NCI-H2171 (cell line): ENCODE measurements at places on chromosomes 13 and 19.

DNA sequence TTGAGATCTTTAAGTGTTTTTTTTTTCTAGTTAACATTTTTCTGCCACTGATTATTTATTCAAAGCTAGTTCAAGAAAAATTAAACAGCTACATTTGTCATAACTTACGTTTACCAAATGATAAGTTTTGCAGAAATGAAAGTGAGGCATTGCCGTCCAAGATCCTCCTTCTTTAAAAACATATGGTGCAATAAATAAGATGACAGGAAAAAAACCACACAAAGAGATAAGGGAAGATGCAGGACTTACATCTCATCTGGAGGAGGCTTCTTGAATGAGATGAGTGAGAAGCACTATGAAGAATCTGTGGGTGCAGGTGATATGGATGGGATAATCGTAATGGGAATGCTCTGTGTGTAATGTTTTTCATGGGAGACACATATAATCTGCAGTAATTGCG is 12.4 kb downstream of the TNFSF13B start:
- no peak for DNase-seq

DNA sequence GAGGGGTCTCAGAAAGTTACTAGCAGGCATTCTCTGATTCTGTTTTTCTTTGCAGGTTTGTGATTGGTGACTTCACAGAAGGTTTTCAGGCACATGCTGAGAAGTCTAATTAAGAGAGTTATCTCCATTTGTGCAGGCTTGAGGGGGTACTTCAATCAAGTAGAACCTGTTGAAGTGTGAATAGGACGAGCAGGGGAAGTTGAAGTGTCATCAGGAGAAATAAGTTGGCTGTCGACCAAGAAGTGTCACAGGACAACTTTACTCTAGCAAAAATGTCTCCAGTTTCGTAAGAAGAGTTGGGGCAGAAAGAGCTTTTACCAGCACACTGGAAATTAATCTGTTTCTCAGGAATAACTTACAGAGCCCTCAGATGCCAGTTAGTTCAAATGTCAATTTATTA is 576.5 kb upstream of the SLITRK5 start:
- no peak for DNase-seq

DNA sequence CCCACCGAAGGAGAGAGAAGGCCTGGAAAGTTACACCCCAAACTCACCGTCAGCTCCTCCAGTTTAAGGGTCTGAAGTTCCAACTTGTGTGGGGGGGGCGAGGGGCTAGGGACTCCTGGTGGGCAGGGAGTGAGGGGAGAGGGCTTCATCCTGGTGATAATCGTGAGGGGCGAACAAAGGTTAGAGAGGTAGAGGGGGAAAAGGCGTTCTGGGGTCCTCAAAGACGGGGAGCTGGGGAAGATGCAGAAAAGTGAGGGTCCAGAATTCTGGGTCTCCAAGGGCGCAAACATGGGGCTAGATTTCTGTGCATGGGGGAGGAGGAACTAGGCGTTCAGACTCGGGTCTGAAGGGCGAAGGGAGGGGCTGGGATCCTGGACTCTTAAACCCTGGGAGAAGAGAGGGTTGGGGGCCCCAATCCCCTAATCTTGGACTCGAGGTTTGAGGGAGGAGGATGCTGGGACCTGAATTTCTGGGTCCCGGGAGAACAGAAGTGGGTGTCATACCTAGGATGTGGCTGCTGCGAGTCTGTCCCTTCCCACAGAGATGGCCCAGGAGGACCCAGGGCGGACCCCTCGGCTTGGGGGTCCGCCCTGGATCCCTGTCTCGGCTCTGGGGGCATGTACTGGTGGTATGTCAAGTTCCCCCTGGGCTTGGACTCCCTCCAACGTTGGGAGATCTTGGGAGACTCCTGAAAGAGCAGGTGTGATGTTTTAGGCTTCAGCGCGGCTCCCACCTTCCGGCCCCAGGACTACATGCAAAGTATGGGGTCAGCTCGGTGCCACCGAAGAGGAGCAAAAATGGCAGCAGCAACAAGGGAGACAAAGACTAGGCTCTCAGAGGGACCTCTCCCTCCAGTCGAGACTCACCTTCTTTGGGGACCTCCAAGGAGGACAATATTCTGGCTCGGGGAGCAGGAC is 4.5 kb downstream of the MAMSTR start:
- DNase-seq, result no peak

- DNase-seq, result peak; percentile 31
Observed at GRCh38 chr19:45444318-45445041, 20.8 kb upstream of the ERCC1 start.

GRCh38 chr13:24097667-24098066 is 62.9 kb upstream of the SPATA13 start:
- no peak for DNase-seq

- no peak for DNase-seq
Observed at GRCh38 chr13:98300956-98301641, 124.0 kb upstream of the RNF113B start.

- no peak for DNase-seq
Observed at GRCh38 chr19:50772476-50772875, 2.2 kb downstream of the GPR32 start.

GRCh38 chr13:46656786-46657185 is 103.8 kb downstream of the LRCH1 start:
- DNase-seq, result no peak

DNA sequence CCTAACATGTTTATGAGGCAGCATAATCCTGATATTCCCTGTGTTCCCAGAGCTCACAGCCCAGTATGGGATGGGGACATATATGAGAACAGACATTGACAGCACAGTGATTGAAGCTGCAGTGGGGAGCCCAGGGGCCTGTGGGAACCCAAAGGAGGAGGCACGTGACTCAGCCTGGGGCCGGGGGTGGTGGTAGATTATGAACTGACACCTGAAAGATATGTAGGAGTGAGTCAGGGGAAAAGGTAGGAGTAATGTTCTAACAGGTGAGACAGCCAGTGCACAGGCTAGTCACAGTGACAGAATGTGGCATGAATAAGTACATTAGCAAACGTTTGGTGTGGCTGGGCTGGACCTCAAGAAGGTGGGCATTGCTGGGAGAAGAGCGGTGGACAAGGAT is 29.0 kb downstream of the CKM start:
- DNase-seq, result no peak

DNA sequence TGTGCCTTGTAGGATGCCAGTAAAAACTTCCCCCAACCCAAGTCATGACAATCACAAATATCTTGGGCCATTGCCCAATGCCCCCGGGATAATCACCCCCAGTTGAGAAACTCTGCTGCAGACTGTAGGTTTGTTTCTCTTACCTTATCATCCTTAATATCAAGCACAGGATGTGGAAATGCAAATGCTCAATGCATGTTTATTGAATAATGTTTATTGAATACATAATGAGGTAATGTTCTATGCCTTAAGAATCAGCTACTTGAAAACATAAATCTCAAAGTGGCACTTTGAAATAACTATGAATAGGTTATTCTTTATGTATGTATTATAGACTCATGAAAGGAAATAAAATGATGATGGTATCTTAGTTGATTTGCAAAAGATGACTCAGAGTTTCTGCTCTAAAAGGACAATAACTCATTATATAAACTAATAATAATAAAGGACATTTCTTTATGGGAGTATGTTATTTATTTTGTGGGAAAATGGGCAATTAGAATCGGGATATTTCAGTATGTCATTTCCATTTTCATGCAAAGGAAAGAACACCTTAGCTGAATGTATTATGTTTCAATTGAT is 414.2 kb downstream of the EFNB2 start:
- DNase-seq, result no peak

DNA sequence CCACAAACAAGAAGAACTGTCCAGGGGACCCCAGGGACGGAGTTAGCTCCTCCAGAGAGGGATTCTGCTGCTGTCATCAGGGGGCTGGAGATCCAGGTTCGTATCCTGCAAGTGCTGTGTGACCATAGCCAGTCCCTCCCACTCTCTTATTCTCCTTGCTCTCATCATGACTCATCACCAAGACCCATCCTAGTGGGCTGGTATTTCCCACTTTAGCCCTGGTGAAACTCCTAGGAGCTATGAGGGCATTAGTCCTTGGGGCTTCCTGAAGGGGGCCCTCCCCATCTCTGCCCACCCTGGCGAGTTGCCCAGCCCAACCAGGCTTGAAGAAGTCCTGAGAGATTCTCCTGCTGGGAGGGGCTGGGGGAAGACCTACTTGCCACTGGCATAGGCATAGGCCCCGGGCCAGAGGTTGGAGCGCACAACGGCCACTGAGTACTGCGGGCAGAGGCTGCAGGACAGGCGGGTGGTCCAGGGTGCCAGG is 7.5 kb upstream of the DMWD start:
- DNase-seq, result no peak

- DNase-seq, result no peak
Observed at GRCh38 chr19:50510700-50511068, 307 bp downstream of the JOSD2 start.

DNA sequence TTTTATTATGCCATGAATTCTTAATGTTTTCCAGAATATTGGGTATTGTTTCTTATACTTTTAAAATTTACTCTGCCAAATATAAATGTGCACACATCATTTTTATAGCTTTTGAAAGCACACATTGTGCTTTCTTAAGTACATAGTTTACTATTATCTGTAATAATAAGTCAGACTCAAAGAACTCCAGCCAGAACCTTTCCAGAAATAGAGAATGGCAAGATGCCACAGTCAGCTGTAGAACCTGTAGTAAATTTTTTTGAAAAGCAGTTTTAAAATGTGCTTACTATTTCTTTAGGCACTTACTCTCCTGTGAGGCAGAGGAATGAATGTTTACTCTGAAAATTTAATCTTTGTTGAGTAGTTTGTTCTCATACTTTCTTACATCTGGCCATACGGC is 1287.1 kb downstream of the PCDH9 start:
- no peak for DNase-seq

GRCh38 chr13:70206671-70207070 is 98.4 kb upstream of the KLHL1 start:
- DNase-seq, result no peak

- no peak for DNase-seq
Observed at GRCh38 chr19:46303691-46304397, 7.0 kb downstream of the HIF3A start.

- no peak for DNase-seq
Observed at GRCh38 chr13:35500144-35500543, 23.7 kb upstream of the MAB21L1 start.

DNA sequence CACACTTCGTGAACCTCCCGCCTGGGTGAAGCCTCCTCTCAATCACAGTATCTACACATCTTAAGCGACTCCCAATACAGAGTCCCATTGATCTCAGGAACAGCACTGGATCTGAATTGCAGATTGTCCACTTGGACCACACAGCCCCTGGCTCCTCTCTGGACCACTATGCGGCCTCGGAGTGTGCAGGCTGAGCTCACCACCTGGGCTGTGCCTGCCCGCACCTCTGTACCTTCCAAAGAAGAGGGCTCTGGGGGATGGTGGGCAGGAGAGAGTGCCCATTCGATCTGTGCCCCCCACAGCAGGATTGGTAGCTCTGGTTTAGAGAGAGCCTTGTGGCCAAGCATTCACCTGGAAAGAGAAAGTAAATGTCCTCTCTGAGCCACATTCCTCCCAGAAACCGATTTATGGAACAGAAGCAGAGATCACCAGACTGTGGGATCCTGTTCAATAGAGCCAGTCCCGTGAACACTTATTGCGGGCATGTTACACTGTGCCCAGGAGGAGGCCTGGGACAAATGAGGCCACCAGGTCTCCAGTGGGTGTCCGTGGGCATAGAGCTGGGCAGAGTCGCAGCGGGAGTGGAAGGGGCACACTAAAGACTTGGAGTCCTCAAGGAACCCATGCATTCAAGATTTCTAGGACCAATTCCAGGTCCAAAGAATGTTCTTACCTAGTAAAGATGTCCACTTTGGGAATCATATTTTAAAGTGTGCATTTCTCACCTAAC is 141.6 kb upstream of the SOX1 start:
- DNase-seq, result no peak

GRCh38 chr13:42355092-42355485 is 83.1 kb downstream of the AKAP11 start:
- no peak for DNase-seq

- DNase-seq, result no peak
Observed at GRCh38 chr13:87147076-87147475, 524.1 kb upstream of the SLITRK5 start.

GRCh38 chr19:46818812-46819211 is 30.4 kb upstream of the SLC1A5 start:
- DNase-seq, result peak; percentile 7

DNA sequence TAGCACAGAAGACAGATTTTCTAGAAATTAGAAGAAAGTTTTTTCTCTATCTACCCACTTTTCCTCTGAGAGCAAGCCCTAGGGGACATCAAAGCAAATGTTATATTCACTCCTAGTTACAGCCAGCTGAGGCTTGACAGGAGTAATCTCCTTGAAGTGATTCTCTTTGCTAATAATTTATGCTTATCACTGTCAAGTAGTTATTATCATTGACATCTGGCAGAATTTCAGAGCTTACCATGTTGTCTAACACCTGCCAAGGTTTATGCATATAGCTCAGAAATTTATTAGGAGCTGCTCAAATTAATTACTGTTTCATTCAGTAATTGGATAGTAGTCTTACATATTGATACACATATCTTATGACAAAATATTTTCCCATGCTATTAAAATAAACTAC is 465.9 kb upstream of the ATXN8OS start:
- DNase-seq, result no peak

DNA sequence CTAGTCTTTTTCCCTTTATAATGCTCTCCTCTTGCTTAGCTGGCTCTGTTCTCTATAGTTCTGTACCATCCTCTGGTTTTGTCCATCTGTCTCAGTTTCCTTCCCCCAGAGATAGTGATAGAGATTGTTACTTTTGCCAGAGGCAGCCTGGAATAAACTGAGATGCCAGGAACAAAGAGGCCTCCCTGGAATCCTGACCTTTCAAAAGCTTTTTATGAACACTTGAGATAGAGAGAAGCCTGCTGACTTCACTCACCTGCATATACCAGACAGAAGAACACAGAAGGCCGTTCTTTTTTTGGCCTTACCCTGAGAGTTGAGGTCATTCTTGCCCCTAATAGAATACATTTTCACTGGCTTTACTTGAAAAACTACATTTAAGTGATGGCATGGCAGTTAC is 150.2 kb downstream of the LHFPL6 start:
- DNase-seq, result no peak

GRCh38 chr19:8336072-8336569 is 6.9 kb downstream of the KANK3 start:
- DNase-seq, result no peak
